ENCODE measurements at places on chromosomes 16 and 17.
A peak's percentile ranks its signal among the peaks of the same experiment; 100 is the strongest.

- DNase-seq, result no peak
Observed at GRCh38 chr16:46962629-46963028, 10.8 kb downstream of the DNAJA2 start.

DNA sequence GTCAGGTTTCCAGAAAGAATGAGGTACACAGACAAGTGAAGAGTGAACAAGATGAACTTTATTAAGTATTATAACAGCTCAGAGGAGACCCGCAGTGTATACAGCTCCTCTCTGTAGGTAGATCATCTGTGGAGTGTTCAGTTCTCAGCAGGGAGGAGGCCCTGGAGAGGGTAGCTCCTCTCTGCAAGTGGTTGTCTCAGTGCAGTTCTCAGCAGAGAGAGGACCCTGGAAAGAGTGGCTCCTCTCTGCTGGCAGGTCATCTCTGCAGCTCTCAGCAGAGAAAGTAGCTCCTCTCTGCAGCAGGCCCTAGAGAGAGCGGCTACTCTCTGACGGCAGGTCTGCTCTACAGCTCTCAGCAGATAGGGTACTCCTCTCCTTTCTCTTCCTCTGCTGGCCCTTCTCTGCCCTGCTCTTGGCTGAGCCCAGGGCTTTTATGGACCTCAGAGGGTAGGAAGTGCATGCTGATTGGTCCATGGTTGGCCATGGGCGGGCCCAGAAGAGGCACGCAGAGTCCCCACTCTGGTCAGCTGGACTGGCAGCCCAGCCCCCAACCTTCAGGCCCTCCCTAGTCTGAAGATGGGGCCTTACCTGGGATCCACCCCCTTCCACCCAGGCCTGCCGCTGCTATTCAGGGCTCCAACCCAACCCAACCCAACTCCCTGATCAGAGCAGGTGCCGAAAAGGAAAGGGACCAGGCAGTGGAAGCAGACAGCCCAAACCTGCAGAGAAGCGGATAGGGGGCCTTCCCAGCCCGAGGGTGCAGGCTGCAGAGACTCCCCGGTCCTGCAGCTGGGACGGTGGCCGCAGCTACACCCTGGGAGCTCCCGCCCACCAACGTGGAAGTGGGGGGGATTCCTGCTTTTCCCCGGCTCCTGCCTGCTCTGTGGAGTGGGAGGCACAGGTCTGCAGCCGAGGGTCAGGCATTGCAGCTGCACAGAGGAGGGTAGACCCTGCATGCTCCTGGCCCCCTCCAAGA is 18.5 kb upstream of the DNAJA2 start:
- DNase-seq, result no peak

DNA sequence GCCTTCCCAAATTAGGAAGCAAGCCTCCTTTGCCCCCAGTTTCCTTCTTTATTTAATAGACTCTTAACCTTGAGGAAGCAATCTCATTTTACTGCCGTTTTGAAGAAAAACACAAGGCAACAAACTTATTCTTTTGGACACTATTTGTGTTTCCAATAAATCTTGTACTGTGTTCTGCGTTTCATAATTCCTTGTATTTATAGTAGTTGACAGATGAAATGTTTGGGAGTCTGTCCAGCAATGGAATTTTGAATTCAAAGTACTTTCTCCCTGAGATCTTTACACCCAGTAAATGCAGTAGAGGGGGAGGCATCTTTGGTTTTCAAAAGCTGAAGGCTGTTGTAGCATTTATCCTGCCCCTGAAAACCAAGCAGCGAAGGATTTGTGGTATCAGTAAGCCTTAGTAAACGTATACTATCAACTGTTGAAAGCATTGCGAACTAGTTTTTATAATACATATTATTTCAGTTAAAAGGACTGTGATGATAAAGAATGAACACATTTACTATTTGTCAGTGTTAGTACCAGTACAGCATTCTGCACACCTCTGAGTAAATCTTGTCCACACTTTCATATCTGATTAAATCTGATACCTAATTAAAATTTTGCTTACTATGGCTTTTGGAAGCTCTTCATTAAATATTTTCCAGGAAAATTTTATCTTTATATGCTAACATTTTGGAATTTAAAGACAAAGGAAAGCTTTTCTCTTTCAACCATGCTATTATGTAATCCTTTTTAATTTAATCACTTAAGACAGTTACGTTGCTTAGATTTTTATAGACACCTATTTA is 83.1 kb downstream of the TNRC6C start:
- DNase-seq, result no peak

DNA sequence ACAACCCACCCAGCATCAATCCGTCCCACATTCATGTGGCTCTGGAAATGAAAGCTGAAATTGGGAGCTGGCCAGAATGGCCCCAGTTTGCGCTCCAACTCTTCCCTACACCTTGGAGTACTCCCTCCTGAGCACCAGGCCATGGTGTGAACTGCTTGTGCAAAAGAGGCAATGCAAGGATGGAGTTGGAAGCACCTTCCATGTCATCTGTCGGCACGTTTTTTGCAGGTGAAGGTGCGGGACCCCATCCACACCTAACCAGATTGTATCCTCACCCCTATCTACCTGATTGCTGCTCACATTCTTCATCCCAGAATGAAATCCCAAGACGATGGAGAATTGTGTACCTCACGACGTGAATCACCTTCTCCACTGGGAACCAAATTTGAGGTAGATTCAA is 136.6 kb upstream of the WSB1 start:
- DNase-seq, result no peak

- DNase-seq, result no peak
Observed at GRCh38 chr17:67095803-67096202, 51.4 kb downstream of the CACNG1 start.

GRCh38 chr17:47301161-47301560 is 22.6 kb upstream of the EFCAB13 start:
- DNase-seq, result no peak

DNA sequence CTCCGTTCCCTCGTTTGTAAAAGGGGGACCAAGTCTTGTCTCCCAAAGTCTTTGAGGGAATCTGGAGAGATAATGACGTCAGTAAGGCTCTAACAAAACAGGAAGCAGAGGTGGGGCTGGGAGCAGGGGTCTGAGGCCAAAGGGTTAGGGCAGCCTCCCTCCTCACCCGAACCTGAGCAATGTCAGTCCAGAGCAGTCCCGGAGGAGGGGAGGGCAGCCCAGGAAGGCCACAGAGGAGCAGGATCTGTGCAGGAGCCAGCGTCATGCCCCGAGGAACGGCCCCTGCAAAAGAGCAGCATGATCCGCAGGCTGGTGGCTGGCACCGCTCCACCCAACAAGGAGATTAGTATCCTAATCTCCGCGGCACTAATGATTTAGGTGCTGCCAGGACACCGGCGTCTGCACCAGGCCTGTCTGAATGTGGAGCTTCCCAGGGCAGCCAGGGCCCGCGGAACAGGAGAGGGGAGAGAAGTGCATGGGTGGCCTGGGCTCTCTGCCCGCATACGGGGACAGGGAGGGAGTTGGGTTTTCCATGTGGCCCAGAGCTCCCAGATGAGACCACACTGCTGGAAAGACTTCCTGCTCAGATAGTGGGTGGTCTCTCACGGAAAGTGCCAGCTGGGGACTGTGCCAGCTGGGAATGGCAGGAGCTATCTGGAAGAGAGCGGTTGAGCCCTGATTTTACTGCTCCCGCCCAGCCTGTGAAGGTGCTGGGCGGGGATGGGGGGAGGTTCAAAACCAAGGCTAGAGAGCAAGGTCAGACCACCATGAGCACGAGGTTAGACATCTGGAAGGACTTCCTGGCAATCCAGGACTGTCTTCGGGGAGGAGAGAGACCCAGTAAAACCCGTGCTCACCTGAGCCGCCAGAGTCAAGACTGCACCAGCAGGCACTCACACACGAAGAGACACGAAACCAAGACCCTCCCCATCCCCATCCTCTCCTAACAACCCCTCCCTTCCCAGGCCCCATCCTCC is 11.0 kb upstream of the KRT17 start:
- no peak for DNase-seq

- no peak for DNase-seq
Observed at GRCh38 chr17:57927048-57927723, 28.0 kb downstream of the CUEDC1 start.

DNA sequence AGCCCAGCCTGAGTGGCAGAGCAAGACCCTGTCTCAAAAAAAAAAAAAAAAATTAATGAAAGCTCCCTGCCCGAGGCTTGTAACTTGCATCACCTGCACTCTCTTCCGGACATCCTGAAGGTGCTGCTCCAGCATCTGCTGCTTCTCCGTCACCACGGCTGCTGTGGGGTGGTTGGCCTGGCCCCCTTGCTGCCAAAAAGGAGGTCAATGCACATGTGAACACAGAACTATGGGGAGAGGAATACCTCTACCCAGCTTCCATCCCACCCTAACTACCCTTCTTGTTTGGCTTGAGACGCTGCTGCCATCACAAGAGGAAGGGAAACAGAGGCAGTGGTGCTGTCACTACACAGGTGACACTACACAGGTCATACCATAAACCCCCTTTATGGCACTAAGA is 49.0 kb downstream of the STAT3 start:
- DNase-seq, result no peak

DNA sequence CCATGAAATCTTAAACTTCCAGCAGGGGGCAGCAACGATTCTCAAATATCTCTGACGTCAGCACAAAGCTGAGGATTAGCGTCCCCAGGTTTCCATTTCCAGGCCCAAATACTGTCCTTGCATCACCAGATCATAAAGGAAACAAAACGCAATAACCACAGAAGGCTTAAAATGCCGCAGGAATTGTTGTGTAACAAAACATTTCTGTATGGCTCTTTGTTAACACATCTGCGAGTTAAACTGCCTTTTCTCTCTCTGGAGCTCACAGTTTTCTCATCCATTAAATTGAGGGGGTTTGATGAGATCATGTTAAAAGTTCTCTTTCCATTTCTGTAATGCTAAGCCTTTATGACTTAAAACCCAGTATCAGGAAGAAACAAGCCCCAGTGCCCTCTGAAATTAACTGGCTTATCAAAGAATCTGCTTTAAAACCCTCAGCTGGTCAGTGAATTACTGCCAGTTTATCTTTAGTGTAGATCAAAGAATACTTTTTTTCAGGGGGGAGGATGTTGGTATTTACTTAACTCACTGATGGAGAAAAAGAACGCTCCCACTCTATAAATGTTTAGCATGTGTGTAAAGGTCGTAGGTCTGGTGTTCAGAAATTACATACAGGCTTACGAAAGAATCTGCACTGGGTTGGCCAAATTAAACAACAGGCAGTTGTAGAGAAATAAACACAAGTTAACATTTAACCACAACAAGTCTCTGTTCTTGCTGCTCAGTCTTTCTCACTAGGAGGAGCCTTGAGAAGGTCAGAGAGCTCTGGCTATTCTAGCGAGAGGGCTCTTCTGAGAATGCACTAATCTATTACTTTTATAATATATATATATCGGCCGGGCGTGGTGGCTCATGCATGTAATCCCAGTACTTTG is 10.6 kb upstream of the TERF2 start:
- peak; percentile 68 for DNase-seq

- DNase-seq, result no peak
Observed at GRCh38 chr17:4136373-4136772, 6.5 kb downstream of the ZZEF1 start.

GRCh38 chr16:73887911-73888310 is 408.7 kb upstream of the PSMD7 start:
- no peak for DNase-seq

DNA sequence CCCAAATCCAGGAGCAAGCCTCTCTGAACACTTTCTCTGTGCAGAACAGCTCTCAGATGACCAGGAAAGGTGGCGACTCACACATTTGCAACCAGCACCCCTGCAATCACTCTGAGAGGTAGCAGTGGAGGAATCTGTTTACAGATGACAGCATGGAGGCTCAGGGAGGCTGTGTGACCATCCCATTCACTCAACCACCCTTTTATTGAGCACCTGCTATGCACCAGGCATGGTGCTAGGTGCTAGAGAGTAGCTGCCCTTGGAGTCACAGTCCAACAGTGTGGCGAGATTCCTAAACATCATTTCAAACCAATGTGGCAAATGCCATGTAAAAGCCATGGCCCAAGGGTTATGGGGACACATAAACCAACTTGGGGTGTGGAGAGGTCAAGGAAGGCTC is 1.5 kb upstream of the ITGB4 start:
- no peak for DNase-seq

DNA sequence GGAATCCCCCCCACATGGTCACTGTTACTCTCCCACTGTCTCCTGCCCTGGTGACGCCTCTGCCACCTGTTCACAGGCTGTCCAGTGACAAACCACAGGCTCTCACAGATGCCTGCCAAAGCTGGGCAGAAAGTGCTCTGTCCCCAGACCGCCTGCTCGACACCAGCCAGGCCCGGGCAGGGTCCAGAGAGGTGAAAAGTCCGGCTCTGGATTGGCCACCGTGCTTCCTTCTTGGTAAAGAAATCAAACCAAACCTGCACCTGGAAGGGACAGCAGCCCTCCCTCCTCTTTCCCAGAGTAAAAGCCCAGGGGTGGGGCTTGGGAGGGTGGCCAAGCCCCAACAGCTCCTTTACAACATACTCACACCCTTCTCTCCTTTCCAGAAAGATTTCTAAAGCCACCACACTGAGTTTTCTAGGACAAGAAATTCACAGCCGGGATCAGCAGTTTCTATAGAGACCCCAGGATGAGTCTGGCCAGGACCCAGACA is 6.2 kb downstream of the PCGF2 start:
- DNase-seq, result no peak

DNA sequence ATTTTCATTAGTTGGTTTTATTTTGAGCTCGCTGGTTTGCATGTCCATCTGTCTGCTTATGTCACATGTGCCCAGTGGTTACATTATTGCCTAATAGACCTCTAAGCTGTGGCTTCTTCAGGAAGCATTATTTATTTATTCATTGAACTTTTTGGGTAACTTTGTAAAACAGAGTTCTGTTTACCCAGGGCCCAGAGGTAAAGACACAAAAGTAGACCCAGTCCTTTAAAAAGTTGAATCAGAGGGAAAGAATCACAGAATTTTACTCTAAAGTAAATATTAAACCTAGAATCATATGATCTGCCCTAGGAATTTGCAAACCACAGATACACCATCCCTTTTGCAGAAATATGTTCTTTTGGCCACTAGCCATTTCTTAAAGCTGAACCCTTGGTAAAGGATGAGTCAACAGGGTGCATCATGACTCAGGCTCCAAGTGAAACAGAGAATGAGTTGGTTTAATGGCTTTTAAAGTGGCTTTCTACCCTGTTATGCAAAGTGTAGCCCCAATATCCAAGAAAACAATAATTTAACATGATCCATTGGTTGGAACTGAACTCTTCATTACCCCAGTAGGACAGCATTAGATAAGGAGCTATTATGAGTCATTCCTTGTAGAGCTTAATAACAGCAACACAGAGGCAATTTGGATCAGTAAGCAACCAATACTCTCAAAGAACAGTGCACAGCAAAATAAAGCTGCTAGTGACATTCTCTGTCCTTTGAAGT is 236.3 kb downstream of the KCNJ2 start:
- no peak for DNase-seq

- DNase-seq, result no peak
Observed at GRCh38 chr16:65994291-65994690, 372.2 kb upstream of the CDH5 start.

DNA sequence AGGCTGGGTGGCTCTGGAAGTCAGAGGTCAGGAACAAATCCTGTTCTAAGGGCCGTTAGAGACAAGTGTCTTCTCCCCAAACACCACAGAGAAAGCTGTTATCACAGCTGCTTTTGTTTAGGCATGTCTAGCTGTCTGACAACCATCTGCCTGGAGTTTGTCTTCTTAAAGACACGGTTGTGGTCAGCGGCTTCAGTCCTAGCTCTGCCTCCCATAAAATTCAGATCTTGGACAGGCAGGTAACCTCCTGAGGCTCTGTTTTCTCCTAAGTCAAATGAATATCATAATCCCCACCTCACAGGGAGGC is 2.3 kb upstream of the ITGA3 start:
- DNase-seq, result no peak

All from effector CD4-positive, alpha-beta T cell (primary cell).